Stimulated activated CD4-positive, alpha-beta T cell treated with anti-CD3 and anti-CD28 coated beads, Interleukin-4, amount 100 ng/mL, for 48 hours (primary cell): ENCODE measurements at places on chromosomes 7 and 10.

DNA sequence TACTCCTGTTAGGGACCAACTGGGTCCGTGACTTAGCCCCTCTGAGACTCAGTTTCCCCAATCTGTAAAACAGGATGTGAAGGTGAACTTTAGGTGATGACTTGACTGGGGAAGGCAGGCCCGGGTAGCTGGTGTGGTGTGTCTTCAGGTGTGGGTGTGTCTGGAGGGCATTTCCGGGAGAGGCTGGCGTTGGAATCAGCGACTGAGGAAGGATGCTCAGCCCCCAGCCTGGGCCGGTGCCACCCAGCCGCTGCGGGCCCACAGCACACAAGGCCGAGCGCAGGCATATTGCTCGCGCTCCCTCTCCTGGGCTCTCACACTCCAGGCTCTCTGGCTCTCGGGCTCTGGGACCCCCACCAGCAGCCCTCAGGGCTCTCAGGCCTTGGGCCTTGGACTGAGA is 31.7 kb upstream of the CNPY1 start:
- DNase-seq, result no peak

- no peak for DNase-seq
Observed at GRCh38 chr10:71483885-71484751, 87.4 kb downstream of the CDH23 start.

DNA sequence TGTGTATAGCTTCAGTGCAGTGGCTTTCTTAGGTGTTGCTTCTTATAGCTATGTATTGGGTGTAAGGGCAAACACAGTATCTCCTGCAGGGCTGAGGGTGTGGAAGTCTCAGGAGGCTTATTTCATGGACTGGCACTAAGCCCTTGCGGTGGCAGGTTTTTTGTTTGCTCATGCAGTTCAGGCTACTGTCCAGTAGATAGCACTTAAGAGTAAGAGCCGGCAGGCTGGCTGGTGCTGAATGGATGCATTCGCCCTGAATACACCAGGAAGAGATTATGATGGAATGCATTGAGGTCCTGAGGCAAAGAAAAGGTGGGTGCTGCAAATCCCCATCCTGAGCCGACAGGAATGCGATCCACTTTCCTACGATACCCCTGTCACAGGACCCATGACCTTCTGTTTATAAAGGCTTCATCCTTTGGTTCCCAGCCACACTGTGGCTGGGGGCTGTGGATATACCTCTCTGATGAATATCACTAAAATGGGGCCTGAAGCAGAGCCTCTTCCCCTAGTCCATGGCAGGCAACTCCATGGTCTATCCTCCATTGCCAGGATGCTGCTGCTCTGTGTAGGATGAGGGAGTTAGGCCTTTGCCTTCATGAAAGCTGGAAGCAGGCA is 44.9 kb downstream of the ANXA8 start:
- no peak for DNase-seq

GRCh38 chr10:76393875-76394706 is 962.7 kb downstream of the LRMDA start:
- DNase-seq, result no peak

- no peak for DNase-seq
Observed at GRCh38 chr10:95793401-95794045, 37.6 kb downstream of the ENTPD1 start.

DNA sequence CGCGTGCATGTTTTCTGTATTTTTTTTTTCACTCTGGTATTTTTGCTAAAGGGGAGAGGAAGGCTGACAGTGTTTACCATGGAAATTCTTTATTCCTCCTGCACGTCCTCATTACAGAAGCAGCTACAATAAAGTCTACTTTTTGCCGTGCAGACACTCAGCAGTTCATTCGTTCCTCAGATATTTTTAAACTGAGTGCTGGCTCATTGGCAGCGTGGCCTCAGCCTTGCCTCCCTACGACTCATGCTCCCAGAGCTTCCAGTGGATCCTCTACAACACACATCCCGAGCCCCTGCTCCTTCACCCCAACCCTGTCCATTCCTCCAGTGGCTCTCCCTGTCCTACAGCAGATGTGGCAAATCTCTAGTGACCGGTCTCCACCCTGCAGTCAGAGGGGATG is 239.2 kb upstream of the ZMIZ1 start:
- DNase-seq, result no peak

- no peak for DNase-seq
Observed at GRCh38 chr10:133313192-133313591, 4.5 kb downstream of the ZNF511 start.

DNA sequence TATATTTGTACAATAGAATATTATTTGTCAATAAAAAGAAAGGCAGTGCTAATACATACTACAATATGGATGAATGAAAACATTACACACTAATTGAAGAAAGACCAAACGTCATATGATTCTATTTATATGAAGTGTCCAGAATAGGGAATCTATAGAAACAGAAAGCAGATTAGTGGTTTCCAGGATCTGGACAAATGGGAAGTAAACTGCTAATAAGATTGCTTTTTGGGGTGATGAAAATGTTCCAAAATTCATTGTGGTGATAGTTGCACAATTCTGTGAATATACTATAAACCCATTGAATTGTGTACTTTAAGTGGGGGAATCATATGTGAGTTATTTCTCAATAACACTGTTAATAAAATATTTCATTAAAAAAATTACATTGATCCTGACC is 78.2 kb upstream of the IFRD1 start:
- DNase-seq, result no peak

GRCh38 chr7:29488203-29488970 is 75.2 kb upstream of the PRR15 start:
- no peak for DNase-seq

- no peak for DNase-seq
Observed at GRCh38 chr7:32525839-32526238, 30.6 kb downstream of the AVL9 start.

DNA sequence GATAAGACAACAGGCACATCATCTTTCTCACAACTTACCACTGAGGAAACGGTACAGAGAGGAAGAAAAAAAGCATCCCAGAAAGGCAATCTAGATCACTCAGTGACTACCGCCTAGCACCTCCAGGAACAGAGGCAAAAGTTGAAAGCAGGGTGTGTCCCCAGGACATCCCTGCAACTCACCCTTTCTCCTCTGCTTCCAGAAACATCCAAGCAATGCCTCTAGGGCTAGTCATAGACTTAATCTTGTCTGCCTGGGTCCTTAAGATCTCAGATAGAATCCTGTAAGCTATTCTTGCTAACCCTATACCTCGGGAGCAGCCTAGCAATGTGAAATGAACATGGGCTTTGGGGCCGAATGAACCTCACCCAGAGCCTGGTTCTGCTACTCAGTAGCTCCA is 18.8 kb upstream of the PDCD4 start:
- DNase-seq, result no peak

DNA sequence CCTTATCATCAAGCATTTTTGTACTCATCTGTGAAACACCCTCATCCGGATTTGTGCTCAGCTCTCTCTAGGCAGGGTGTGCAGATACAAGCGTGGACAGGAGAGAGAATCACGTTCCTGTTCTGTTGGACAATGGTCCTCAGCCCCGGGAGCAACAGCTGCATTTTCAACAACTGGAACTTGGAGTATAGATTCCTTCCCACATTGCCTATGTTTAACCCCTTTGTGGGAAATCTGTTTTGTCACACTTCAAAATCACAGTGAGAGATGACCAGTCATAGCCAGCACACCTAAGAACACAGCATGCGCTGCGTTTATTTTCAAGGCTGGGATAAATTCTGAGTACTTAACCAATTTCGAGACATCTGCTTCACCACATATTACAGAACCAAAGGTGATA is 32.5 kb downstream of the MAP3K8 start:
- no peak for DNase-seq

GRCh38 chr7:2853147-2853546 is 9.0 kb upstream of the GNA12 start:
- DNase-seq, result no peak

DNA sequence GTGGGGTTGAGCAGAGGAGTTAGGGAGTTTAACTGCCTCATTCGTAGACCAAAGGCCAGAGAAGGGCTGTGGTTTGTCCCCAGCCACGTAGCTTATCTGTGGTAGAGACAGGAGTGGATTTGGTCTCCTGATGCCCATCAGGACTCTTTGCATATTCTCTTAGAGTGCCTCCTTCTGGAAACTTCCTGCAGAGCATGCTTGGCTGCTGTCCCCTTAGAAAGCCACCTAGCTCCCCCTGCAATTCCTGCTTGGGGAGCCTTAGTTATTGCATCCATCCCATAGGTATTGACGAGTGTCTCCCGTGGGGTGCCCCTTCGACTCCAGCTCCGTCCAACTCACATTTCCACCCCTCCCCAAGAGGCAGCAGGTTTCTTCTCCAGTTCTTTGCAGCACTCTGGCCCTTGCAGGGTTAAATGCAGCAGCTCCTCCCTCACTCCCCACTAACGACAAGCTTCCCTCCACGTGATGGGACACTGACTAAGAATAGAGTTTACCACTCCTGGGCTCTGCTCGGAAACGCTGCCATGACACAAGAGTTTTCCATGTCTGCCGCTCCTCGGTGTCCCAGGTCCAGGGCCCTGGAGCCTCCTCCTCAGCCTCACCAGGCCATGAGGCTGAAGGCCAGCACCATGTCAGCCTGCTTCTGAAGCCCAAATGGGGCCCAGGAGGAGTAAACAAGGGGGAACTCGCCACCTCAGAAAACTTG is 147.8 kb upstream of the UNC5B start:
- no peak for DNase-seq

GRCh38 chr10:91610444-91610843 is 22.4 kb downstream of the PPP1R3C start:
- no peak for DNase-seq

- DNase-seq, result no peak
Observed at GRCh38 chr7:46932306-46932675, 649.6 kb downstream of the TNS3 start.

- no peak for DNase-seq
Observed at GRCh38 chr7:29039821-29040578, 81.9 kb upstream of the TRIL start.

GRCh38 chr10:99232360-99232999 is 3.2 kb downstream of the HPSE2 start:
- no peak for DNase-seq

GRCh38 chr10:76270464-76270863 is 839.0 kb downstream of the LRMDA start:
- DNase-seq, result no peak

GRCh38 chr10:81978238-81978637 is 103.2 kb downstream of the NRG3 start:
- DNase-seq, result no peak

DNA sequence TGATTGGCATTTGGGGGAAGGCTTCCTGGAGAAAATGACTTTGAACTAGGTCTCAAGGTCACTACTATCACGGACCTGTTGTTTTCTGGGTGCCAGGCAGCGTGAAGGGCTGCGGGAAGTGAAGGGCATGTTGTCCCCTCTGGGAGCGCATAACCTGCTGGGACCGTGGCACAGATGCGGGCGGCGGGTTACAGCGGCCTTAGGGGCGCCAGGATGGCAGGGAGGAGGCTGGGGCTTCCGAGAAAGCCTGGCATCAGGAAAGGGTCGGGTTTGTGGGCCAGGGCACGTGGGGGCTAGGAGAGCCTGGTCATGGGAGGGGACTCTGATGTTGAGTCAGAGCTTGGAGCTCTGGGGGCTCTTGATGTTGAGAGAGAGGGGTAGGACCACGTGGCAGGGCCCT is 6.1 kb downstream of the SLC4A2 start:
- no peak for DNase-seq

GRCh38 chr7:158683541-158683940 is 21.1 kb downstream of the NCAPG2 start:
- no peak for DNase-seq

- no peak for DNase-seq
Observed at GRCh38 chr7:7576344-7576743, 9.7 kb downstream of the MIOS start.

- DNase-seq, result no peak
Observed at GRCh38 chr10:107072786-107073185, 91.7 kb downstream of the SORCS1 start.

DNA sequence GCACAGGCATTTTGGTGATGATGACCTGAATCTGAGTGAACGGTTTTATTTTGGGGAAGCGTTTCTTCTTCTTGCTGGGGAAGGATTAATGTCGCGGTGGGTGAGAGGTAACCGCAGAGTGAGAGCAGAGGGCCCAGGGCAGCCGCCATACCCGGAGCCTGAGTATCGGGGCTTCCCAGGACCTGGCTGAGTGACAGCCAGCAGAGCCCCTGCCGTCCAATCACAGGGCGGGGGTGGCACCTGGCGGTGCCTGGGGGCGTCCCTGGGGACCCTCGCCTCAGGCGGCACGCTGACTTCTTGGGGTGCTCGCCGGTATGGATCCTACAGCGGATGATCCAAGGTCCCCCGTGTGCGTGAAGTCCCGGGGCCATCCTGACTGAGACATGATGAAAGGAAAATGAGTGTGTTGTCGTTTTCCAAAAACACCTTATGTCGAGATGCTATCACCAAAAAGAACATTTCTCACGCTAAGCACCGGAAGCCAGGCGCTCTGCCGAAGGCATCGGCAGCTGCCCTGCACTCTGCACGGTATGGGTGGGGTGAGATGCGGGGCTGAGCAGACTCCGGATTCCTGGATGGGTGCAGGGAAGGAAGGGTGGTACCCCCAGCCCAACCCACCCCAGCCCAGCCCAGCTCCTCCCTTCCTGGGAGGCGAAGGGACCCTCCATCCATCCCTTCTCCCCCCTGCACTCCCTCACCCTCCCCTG is 227.9 kb upstream of the SHH start:
- no peak for DNase-seq

GRCh38 chr7:45389073-45389872 is 184.9 kb upstream of the ADCY1 start:
- no peak for DNase-seq

DNA sequence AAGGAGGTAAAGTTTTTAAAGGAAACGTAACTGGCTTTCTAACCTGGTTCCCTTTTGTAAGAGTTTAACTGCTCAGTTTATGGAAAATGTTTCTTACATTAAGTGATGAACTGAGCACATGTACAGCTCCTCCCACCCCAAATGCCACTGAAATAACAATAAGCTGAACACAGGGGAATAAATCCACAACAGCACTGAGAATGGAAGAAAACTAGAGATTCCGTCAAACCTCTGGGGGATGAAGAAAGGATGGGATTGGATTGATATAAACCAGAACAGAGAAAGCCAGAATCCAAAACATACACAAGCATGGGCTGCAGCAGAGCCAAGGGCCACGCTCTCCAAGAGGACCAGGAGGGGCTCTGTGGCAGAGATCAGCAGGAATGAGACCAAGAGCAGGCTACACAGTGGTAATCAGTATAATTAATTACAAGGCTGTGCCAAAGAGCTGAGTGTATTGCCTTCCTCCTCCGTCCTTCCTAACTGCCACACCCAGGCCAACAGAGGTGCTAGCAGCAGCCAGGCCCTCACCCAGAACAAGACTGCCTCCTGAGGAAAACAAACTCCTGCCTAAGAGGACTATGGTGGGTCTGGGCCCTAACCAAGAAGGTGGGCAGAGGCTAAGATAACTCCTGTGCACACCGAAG is 73.9 kb downstream of the KIAA1549 start:
- DNase-seq, result no peak

DNA sequence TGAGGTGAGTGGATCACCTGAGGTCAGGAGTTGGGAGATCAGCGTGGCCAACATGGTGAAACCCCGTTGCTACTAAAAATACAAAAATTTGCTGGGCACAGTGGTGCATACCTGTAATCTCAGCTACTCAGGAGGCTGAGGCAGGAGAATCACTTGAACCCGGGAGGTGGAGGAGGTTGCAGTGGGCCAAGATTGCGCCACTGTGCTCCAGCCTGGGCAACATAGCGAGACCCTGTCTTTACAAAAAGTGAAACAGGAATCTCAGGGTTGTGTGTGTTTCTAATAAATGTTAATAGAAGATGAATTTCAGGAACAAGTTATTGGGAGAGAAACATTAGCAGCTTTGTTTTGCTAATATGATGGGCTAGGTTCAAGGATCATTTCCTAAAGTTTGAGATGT is 19.9 kb downstream of the PPP2R2D start:
- DNase-seq, result no peak

GRCh38 chr10:107453561-107453960 is 289.1 kb upstream of the SORCS1 start:
- DNase-seq, result no peak
